ENCODE measurements at places on chromosomes 5 and 9.

DNA sequence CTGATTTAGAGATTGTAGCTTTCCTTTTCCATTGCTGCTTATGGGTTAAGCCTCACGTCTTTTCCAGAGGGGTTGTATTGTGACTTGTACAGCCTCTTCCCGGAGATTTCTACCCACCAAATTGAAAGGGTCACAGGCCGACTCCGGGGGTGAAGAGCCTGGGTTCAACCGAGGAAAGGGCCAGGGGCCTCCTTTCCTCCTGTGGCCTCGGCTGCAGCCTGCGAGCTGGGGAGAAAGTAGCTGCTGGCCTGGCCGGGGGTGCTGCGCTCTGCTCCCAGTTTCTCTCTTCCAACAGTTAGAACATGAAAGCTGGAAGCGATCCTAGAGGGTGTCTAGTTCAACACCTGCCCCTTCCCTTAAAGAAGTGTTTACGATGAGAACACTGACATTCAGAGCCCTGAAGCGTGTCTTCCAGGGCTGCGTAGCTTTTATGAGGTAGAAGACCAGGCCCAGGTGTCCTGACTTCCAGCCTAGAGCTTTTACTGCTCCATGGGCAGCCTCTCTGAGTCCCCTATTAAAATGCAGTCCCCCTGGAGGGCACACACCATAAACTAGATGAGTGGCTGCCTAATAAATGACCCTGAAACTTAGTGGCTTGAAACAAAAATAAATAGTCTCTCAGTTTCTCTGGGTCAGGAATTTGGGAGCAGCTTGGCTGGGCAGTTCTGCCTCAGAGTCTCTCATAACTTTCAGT, 56.9 kb downstream of the ACER2 start:
- DNase-seq: no peak

DNA sequence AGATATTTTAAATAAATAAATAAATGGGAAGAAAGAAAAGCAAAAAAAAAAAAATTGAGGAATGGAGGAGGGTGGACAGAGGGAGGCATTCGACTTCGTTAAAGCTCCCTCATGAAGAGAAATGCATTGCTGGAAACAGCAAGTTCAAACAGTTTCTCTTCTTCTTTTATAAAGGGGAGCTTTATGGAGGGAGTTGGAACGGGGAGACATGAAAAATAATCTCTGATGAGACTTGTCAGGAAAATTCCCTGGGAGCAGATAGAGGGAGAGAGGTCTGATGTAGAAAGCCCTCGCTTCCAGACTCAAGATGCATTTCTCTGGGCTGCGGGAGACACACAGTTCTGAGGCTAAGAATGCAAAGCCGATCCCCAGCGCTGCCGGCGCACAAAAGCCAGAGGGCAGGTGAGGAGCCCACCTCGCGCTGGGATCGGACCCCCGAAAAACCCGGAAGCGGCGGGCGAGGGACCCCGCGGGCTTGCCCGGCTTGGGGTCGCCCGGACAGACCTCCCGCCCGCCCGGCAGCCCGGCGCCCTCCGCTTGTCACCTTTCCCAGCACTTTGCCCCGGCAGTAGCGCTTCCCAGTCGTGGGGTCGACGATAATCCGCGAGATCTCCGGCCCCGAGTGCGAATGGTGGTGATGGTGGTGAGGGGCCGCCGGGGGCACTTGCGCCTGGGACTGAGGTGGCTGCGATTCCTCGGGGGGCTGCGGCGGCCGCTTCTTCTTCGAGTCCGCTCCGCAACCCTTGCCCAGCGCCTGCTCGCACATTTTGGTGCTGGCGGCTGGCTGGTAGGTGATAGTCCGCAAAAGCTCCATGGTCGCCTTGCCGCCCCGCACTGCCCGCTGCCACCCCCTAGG, 512 bp downstream of the PLK2 start:
- DNase-seq: peak; percentile 56

GRCh38 chr9:69385581-69386033, 60.6 kb downstream of the ENTREP1 start:
- no peak for DNase-seq

DNA sequence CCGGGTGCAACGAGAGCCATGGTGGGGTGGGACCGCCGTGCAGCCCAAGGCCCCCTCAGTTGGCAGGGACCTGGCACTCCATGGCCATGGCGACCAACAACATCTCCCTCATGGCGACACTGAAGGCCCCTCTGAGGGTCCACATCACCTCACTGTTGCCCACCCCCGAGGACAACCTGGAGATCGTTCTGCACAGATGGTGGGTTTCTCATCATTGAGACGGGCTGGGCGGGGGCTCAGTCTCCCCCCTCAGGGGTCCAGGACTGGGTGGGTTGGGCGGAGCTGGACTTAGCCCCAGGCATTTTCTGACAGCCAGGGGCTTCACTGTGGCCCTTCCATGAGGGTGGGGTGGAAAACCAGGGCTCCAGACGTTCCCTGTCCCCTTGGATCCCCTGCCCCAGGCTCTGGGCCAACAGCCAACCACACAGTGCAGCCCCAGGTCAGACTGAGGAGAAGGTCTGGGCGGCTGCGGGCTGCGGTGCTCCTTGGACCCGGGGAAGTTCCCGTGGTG, 734 bp downstream of the PAEP start:
- no peak for DNase-seq

DNA sequence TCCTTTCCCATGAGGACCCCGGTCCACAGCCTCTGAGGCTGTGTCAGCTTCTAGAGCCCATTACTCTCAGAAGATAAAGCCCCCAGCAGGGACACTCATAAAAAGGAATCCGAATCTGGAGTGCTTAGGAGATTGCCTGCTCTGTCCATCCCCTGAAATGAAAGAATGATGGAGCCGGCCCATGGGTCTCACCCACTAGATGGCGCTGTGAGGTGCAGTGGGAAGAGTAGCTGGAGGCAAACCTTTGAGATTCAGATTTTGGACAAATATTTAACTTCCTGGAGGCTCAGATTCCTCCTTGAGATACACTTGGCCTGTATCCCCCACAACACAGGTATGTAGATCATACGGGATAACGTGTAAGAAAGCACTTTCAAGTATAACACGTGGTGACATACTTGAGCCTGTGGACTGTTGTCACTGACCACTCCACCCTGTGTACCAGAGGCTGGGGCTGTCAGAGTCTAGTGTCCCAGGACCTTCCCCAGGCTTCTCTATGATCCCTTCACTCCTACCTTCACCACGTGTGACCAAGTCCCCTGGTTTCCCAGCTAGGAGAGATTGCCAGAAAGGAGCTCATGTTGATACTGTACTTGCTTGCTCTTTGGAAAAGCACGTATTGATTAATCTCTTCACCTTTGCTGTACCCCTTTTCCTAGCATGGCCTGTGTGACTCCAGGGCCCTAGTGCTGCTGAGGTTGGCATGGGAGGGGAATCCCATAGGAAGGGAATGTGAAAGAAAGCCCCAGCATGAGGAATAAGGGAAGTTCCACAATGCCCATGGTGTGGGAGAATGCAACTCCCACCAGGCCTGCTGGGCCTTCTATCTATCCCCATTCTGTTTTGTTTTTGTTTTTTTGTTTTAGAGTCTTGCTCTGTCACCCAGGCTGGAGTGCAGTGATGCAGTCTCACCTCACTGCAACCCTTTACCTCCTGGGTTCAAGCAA, 32.1 kb downstream of the TRMO start:
- no peak for DNase-seq

- no peak for DNase-seq
These were observed 40.9 kb downstream of the ABLIM3 start for GRCh38 chr5:149182241-149182640.

DNA sequence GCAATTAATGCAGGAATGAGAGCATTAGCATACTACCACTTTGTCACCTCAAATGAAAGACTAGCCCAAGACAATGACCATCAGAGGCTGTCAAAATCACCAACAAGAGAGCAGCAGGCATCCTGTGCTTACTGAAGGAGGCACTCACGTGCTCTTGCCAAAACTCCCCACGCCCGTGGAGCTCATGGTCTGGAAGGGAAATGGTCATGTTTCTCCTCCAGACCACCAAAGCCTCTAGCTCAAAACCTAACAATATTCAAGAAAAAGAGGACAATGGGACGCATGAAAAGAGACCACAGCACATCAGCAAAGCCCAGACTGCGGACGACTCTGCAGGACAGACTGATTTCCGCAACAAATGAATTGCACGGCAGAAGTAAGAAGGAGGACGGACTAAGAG, 12.8 kb downstream of the AKNA start:
- DNase-seq: no peak

GRCh38 chr9:70947511-70947910, 173.9 kb downstream of the TRPM3 start:
- no peak for DNase-seq

DNA sequence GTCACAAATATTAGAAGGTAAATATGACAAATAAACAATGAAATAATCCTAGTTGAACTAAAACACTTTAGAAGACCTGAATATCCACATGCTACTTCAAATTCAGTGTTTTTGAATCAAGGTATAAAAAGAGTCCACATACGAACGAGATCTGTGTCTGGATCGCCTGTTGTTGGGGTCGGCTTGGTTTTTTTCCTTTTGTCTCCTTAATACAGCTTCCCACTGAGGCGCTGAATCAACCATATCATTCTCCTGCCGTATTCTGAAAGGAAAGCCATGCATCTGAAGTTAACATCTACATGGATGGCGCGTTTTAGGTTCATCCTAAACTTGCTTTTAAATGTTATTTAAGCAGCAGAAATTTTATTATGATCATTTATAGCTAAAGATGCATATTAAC, 235.2 kb downstream of the EPB41L4A start:
- no peak for DNase-seq

DNA sequence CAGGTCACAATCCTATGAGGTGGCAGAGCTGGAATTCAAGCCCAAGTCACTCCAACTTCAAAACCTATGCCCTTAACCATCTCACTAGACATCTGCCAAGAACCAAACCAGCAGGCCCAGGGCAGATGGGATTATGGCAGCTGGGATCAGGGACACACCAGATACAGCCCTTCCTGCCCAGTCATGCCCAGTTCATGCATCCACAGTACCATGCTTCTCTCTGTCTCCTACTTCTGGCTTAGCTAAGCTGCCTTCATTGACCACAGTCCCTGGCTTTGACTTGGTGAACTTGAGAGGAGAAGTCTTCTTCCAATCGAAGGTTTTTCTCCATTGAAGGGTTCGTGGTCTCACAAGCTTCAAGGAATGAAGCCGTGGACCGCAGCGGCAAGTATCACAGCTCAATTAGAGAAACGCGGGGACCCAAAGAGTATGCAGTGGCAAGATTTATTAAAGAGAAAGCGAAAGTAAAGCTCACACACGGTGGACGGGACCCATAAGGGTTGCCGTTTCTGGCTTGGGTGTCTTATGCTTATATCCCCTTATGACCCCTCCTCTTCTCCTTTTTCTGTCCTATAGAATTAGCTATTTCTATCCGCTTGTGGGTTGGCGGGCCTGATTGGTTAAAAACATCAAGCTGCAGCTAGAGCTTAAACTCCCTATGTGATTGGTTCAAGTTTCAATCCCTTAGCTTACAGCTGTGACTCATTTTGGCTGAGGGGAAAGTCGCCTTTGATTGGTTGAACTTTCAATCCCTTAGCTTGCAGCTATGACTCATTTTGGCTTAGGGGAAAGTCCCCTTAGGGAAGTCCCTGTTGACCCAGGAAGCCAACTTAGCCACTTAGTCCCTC, 101.2 kb downstream of the TRIM36 start:
- DNase-seq: no peak

GRCh38 chr5:98827161-98827560, 53.7 kb downstream of the RGMB start:
- DNase-seq: peak; percentile 45

DNA sequence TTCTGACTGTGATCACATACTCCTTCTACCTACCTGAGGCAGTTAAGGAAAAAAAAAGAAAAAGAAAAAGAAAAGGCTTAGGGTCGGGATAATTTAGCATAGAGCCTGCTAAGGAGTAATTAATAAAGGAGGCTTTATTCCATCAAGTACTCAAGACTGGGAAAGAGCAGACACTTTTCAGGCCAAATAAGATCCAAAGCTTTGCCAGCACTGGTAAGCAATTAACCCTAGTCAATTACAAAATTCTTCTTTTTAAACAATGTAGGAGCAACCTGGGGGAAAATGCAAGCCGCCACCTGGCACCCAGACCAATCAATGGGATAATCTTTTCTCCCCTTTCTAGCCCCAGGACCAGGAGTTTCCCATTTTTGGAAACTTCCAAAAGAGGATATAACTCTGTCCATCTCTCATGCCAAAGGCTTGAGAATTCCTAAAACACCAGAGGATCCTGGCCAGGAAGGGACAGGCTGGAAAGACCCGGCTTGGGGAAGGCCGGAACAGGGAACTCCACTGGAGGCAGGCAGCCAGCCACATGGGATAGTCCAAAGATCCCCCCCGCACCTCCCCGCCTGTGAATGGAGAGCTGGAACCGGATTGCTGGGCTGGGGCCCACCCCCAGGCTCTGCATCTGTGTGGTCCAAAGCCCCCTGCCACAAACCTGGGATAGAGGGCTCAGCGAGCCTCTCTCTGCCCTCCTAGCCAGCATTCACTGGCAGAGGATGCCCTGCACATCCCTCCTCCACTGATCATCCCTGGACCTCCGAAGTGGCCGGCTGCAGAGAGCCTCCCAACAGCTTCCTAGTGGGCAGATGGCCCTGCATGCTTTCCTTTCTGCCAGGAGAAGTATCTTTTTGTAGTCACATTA, 117.8 kb downstream of the ZNF354C start:
- DNase-seq: no peak

DNA sequence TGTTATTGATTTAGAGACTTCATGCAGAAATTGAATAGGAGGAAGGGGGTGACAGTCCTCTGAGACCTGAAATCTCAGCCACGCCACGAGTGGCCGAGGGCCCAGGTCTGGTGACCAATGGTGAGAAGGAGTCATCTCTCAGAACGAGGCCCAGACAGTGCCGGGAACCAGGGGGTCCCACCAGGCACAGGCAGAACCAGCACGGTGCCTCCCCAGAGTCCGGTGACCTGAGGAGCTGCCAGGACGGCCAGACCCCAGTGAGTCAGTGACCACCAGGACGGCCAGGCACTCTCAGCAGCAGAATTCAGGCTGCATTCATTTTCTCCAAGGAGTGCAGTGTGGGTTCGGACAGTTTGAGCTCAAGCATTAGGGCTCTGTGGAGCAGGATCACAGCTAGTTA, 43.8 kb upstream of the NKD2 start:
- no peak for DNase-seq

- no peak for DNase-seq
These were observed 1726.4 kb upstream of the NUDT12 start for GRCh38 chr5:105288946-105289345.

GRCh38 chr5:77177576-77177975, 32.9 kb upstream of the PDE8B start:
- no peak for DNase-seq

Measured in muscle of arm (tissue), 14 donors.